Substantia nigra (tissue), 51 donors: ENCODE measurements at places on chromosomes 5 and 9.

GRCh38 chr9:131818089-131818488, 78.2 kb upstream of the RAPGEF1 start:
- no peak for DNase-seq

DNA sequence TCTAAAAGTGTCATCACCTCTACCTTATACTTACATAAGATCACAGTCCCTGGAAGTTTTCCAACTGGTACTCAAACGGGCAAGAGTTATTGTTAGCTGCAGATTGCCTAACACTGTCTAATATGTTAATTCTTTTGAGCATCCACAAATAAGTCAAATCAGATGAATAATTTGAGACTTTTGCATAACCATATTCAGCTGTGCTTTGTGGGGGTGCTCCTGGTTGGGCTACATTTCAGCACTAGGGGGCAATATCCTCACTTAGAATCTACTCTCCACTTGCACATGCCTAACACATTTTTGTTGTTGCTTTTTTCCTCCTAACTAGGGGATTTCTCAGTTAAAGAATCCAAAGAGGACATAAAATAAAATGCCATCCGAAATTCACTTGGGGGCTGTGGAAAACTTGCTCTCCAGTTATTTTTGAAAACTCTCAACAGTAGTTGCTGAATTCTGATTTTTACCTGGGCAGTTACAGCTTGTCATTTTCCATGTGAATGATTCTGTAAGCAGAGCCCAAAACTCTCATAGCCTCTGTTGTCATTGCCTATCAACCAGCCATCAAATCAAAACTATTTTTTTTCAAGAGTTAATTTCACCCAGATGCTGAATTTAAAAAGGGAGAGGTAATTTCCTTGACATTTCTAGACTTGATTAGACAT, 71.5 kb downstream of the TRIM36 start:
- peak; percentile 5 for DNase-seq

DNA sequence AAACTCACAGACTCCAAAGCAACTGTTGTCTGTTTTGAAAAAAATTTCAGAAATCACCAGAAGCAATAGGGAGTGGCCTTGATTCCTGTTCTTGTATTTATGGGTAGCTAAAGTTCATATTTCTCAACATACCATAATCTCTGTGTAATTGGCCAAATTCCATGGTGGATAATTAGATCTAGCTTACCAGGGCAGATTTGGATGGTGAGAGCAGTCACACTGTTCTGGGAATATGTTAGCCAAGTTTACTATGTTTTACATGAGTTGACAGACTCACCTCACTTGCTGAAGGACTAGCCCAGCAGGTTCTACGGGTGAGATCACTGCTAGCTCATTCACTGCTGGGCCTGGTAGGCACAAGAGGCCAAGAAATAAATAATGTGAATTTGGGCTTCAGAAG, 32.7 kb upstream of the CDKN2B start:
- DNase-seq, result no peak

GRCh38 chr5:174692381-174692780, 32.0 kb upstream of the MSX2 start:
- DNase-seq, result no peak

DNA sequence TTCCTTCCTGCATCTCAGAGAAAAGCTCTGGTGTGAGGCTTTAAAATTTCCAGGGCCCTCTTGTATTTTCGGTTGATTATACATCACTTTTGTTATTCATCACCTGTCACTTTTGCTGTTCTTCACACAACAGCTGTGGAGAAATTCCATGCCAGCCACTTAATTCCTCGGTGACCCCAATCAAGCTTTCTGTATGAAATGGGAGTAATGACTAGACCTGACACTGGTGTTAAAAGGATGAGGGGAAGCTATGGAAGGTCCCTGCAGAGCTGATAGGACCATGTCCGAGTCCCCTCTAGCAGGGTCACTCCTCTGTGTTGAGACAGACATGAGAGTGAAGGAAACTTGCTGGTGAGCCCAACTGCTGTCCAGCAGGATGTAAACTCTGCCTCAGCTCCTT, 59.7 kb downstream of the GPR21 start:
- no peak for DNase-seq

DNA sequence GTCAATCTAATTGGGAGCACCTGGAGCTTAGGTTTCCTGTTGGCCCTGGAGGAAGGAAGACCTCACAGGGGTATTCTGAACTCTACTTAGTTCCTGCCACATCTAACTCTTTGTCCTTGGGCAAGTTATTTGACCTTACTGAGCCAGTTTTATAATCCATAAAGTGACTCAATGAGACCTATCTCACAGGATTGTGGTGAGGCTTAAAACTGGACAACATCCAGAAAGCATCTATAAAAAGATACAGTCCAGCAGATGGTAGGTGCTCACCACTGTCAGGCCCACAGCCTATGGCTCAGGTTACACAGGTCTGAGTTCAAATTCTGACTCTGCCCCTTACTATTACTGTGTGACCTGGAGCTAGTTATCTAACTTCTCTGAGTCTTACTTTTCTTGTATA, 23.3 kb downstream of the KCNV2 start:
- no peak for DNase-seq

DNA sequence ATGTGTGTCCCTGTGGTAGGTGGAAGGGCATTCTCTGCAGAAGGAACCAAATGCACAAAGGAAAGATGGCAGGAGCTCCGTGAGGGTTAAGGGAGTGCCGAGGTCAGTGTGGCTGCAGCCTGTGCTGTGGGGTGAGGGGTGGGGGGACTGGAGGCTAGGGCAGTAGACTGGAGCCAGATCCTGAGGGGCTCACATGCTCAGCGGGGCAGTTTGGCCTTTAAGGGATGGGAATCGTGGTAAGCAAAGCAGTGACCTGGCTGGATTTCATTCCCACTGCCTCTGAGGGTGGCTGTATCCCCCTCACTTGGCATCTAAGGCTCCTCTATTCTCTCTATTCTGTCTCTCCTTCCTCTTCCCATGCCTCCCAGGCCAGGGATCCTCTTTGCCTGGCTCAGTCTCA, 15.6 kb downstream of the PITX1 start:
- DNase-seq, result no peak

- DNase-seq, result no peak
Measured at GRCh38 chr9:77783518-77783917, 135.4 kb upstream of the GNA14 start.

- no peak for DNase-seq
Measured at GRCh38 chr9:70557661-70558369, 143.4 kb upstream of the KLF9 start.

- no peak for DNase-seq
Measured at GRCh38 chr9:71541436-71541835, 226.9 kb downstream of the CEMIP2 start.

DNA sequence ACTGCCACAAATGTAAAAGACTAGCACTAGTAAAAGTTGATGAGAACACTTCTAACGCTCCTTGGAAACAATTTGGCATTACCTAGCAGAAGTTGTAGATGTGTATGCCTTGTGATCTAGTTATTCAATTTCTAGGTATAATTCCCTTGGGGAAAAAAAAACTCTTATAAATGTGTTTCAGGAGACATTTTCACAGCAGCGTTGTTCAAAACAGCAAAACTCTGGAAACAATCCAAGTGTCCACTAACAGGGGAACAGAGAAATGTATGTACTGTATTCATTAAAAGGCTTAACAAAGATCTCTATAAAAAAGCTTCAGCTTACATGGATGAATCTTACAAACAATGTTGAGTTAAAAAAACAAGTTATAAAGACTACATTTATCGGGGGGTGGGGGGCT, 30.4 kb downstream of the NR3C1 start:
- no peak for DNase-seq

- peak; percentile 68 for DNase-seq
Measured at GRCh38 chr9:136086213-136086881, 8.7 kb downstream of the NACC2 start.

GRCh38 chr9:18396102-18396728, 77.7 kb upstream of the ADAMTSL1 start:
- DNase-seq, result no peak

GRCh38 chr9:89821081-89821480, 216.3 kb downstream of the GADD45G start:
- no peak for DNase-seq

DNA sequence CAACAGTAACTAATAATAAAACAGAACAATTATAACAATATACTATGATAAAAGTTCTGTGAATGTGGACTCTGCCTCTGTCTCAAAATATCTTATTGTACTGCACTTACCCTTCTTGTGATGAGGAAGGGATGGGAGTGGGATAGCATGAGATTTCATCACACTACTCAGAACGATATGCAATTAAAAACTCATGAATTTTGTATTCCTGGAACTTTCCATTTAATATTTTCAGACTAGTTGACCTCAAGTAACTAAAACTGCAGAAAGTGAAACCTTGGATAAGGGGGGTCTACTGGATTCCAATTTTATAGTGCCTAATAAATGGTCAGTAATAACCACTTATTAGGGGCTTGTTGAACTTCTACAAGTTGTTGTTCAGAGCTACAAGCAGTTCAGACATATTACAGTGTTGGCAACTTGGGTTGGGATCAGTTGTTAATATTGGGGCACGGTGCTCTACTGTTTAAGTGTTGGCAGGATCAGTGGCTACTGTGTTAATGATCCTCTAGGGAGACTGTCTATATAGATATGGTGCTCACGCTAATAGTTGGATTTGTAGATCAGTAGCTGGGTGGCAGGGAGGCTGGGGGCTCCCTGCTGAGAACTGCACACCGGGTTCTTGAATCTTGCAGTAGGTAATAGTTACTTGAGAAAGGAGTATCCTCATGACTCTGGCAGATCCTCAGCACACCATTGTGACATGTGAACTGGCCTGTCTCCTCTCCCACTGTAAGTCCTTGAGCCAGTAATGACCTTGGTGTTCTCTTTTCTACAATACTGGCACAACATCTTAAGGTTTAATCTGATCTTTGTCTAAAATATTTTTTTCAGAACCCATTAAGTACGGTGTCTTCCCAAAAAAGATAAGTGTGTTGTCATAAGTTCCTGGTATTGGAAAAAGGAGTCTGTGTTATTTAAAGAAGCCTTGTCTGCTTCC, 62.0 kb downstream of the F2RL2 start:
- DNase-seq, result no peak

GRCh38 chr5:173950829-173951228, 38.1 kb upstream of the C5orf47 start:
- DNase-seq, result no peak

GRCh38 chr9:138117101-138117750, 239.6 kb downstream of the CACNA1B start:
- DNase-seq, result no peak

GRCh38 chr5:96896276-96896675, 20.0 kb downstream of the ERAP2 start:
- DNase-seq, result no peak

DNA sequence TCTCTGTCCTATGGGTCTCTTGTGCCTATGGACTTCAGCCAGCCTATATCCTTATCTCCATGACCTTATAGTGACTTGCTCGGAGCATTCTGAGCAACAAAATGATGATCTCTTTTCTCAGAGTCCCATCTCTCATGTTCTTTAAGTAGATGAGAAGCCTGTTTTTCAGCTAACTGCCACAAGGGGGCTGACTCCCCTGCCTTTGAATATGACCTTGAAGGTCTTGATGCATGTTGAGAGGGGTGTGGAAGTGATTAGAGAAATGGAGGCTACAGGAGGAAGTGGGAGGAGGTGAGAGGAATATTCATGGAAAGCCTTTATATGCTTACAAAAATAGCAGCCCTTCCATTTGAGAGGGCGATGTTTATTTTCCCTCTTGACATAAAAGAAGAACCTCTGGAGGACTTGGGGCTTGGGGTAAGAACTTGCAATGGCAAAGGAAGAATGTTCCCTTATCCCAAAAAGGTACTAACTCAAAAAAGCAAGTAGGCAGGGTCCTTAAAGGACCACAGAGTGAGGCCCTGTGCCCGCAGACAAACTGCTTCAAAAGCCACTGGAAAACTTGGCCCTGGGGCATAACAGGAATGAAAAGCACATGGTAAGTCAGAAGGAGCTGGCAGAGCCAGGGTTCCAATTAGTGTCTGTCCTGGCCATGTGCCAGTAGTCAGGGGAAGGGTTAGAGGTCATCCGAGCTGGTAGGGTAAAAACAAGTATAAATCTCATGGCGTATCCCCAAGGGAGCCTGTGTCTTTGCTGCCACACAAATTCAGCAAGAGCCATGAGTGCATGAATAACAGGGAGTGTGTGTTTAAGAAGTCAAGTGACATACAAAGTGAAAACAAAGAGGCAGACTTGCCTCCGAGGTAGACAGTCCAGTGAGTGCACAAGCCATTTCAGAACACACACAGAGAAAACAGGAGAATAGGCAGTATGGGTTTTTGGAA, 39.1 kb downstream of the FGD3 start:
- DNase-seq, result no peak

GRCh38 chr9:93954434-93955061, 607 bp downstream of the BARX1 start:
- DNase-seq, result no peak

DNA sequence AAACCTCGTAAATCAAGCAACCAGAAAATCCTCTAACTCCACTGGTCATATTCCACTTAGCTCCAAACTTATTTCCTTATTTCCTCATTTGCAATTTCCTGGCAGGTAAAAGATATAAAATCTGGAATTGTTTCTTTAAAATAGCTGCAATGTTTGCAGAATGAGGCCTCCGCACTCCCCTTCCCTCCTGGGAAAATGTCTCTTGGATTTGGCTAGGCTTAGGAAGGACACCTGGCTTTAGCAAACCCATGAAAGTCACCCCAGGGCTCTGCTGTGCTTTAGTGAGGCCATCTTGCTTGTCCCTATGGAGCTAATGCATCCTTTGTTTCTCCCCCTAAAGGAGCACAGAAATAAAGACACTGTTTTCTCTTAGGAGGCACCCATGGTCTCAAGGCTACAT, 10.5 kb downstream of the ARSB start:
- no peak for DNase-seq

DNA sequence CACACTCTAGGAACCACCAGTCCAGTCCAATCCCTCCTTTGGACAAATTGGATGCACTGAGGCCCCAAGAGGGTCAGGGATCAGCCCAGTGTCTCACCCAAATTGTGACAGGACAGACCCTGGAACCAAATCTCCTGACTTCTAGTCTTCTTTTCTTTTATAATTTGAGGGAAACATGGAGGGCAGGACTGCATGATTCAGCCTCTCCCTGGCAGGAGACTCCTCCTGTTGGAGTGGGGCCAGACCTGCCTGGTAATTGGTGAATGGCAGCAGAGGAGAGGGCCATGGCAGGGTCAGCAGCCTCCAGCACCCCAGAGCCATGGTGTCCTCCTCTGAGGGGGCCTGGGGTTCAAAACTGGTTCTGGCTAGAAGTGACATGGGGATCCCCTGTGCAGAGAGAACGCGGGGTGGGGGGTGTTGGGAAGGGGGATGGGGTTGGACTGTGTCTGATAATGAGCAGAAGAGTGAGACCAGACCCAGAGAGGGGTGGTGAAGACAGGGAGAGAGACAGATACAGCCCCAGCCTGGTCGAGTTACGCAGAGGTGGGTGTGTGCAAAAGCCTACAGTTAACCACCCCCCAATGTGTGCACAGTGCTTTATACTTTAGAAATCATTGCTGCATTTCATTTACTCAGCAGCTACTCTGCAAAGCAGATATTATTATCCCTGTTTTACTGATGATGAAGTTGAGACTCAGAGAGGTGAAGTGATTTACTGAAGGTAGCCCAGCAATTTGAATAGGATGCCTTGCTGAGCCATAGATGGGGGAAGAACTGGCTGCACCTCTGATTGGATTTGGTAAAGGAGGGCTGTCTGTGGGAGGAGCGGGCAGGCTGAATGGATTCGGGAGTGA, 3.8 kb upstream of the SYNPO start:
- no peak for DNase-seq

GRCh38 chr5:54171645-54172384, 138.6 kb downstream of the ARL15 start:
- no peak for DNase-seq

- DNase-seq, result no peak
Measured at GRCh38 chr9:130959809-130960334, 20.8 kb upstream of the FIBCD1 start.
